H4 (cell line): ENCODE measurements at places on chromosomes 11 and 22. TPM values are rescaled to one million over a fixed set of nuclear protein-coding genes. Genes with fewer than 3 reads are reported as not detected.
A peak's percentile ranks its signal among the peaks of the same experiment; 100 is the strongest.

DNA sequence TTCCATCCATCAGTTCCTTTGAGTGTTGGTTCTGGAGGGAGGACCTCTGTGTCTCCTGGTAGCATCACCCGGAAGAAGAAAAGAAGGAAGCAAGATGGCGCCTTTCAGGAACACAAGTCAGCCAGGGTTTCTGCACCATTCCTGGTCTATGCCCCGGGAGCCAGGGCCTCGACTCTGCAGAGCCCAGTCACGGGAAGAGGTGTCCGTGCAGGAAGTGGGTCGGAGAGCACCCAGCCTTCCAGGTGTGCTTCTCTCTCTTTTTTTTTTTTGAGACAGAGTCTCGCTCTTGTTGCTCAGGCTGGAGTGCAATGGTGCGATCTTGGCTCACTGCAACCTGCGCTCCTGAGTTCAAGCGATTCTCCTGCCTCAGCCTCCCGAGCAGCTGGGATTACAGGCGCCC lies 21.2 kb downstream of the MRPL21 start:
- DNase-seq = no peak

DNA sequence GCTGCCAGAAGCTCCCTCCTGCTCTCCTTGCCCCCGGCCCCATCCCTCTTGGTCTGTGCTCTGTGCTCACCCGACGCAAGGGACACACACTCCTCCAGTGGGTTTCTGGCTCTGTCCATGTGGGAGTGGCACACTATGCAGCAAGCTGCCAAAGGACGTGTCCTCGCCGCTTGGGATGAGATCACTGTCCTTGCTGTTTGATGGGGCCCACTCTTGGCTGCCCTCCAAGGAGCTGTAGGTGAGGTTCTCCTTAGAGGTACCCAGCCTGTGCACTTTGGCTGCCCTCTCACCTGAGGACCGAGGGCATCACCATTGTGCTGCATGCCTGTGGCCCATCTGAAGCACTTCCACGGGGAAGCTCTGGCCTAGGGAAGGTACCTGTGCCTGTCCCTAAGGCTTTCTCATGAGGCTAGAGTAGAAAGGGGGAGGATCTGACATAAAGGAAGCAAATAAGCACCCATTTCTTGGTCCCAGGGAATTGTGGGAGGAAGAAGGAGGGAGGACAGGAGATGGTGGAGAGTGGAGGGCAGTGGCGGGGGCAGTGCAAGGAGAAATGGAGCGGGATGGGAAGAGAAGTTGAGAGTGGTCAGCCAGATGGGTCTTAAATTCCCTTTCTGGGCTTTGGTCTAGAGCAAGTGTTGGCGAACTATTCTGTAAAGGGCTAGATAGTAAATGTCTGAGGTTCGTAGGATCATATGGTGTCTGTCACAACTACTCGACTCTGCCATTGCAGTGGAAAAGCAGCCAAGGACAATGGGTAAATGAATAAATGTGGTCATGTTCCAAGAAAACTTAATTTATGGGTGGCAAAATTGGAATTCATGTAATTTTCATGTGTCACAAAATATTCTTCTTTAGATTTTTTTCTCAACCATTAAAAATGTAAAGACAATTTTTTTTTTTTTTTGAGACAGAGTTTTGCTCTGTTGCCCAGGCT lies 47.0 kb upstream of the AMPD3 start:
- DNase-seq = no peak

GRCh38 chr11:95365348-95365747 lies 134.3 kb upstream of the SESN3 start:
- DNase-seq = no peak

- no peak for DNase-seq
These were observed 364.2 kb downstream of the TENM4 start for GRCh38 chr11:79076526-79077115.

GRCh38 chr22:42676059-42676607 lies 26.9 kb upstream of the CYB5R3 start:
- DNase-seq = no peak

GRCh38 chr22:35961480-35962295 lies 66.9 kb downstream of the RBFOX2 start:
- peak; percentile 79 for DNase-seq

- DNase-seq = no peak
These were observed 6.6 kb upstream of the KRTAP5-6 start for GRCh38 chr11:1690167-1691025.

GRCh38 chr11:130141561-130142341 lies 17.8 kb upstream of the ST14 start:
- DNase-seq = no peak

- DNase-seq = peak; percentile 38
These were observed 8.3 kb downstream of the KIRREL3 start for GRCh38 chr11:126992065-126992803.

DNA sequence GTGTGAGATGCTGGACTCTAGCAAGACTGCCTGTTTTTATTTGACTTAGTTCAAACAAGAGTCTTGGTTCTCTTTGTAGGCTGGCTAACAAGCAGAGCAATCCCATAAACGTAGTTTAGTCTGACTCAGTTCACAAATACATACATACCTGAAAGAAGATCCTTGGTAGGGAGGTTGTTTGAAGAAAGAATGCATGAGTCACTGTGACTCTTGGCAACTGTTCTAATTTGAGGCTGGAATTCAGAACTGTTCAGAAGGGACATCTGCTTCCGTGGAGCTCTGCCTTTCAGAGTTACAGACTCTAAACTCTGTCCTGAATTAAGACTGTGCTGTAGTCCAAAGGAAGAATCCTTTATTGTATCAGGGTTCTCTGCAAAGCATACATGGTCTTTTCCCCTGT lies 32.2 kb downstream of the C2CD3 start:
- peak; percentile 86 for DNase-seq

DNA sequence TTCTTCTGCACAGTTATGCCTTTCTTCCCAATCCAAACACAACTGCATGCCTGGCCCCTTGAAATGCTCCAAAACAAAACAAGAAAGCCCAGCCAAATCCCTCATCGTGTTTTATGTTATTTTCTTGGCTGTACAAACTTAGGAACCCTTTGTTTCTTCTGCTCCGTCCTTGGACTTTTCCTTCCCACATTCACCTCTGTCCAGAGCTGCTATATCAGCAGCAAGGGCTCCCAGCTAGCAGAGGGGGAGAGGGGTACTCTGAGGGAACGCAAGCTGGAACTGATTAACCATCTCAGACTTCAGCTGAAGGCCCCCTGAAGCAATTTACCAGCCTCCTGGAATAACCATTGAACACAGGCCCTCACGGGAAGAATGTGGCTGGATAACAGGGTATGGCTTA lies 214.7 kb downstream of the TENM4 start:
- DNase-seq = no peak

- DNase-seq = no peak
These were observed 18.6 kb downstream of the ATM start for GRCh38 chr11:108241330-108242037.

Gene OAF
- 33.5 and 44.5 TPM in 2 replicates for total RNA-seq

Gene TMPRSS13
- total RNA-seq = 0.33 TPM in 1 of 2 replicates, not detected in the other

Gene ART5
- total RNA-seq = 0.33 TPM in 1 of 2 replicates, not detected in the other

Gene OVOL1
- not detected in 2 replicates for total RNA-seq

Gene BATF2
- 1.8 and 2.3 TPM in 2 replicates for total RNA-seq

Gene CARD18
- not detected in 2 replicates for total RNA-seq

Gene CTSF
- total RNA-seq = 9.1 and 11.3 TPM in 2 replicates
